Stimulated activated CD8-positive, alpha-beta memory T cell treated with anti-CD3 and anti-CD28 coated beads, Interleukin-4, amount 100 ng/mL, for 4 hours (primary cell): ENCODE measurements at places on chromosomes 3 and 15.

- no peak for DNase-seq
These were observed 135.1 kb downstream of the SLCO3A1 start for GRCh38 chr15:91988655-91989054.

- DNase-seq, result no peak
These were observed 16.4 kb downstream of the ETV5 start for GRCh38 chr3:186092360-186093070.

DNA sequence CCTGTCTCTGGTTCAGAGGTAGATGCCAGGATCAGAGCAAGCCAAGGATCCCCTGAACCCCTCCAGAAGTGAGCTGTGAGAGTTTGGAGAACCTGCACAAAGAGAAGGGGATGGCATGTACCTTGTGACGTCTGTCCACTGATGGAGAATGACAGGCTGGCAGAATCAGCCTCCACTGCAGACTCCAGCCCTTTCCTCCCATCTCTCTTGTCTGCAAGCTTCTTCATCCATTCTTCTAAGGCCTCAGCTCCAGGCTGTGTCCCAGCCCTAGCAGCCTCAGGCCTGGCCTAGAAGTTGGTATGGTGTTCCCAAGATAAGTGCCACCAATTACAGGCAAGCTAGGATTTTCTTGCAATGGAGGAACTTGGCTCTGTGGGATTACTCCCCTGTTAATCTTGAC is 8.6 kb downstream of the GALNT15 start:
- no peak for DNase-seq

GRCh38 chr15:68114840-68115239 is 60.7 kb downstream of the PIAS1 start:
- DNase-seq, result no peak

DNA sequence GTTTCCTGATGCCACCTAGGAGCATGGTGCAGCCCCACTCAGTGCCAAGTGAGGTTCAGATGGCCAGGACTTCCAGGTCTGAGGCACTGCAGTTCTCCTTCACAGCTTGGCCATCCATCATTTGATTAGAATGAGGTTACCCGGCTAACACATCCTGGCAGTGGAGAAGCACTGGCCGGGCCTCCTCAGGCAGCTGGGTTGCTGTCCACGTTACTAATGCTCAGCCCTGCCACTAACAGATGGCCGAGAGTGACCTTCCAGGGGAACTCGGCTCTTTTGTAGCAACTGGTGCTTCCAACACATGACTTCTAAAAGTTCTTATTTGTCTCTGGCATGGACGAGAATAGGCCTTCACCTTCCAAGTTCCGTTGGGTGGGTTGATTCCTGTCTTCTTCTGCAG is 204.6 kb upstream of the CFAP20DC start:
- DNase-seq, result no peak

- DNase-seq, result no peak
These were observed 11.3 kb upstream of the C3orf52 start for GRCh38 chr3:112074616-112075497.

GRCh38 chr3:146975476-146975875 is 370.3 kb upstream of the PLSCR5 start:
- DNase-seq, result no peak

DNA sequence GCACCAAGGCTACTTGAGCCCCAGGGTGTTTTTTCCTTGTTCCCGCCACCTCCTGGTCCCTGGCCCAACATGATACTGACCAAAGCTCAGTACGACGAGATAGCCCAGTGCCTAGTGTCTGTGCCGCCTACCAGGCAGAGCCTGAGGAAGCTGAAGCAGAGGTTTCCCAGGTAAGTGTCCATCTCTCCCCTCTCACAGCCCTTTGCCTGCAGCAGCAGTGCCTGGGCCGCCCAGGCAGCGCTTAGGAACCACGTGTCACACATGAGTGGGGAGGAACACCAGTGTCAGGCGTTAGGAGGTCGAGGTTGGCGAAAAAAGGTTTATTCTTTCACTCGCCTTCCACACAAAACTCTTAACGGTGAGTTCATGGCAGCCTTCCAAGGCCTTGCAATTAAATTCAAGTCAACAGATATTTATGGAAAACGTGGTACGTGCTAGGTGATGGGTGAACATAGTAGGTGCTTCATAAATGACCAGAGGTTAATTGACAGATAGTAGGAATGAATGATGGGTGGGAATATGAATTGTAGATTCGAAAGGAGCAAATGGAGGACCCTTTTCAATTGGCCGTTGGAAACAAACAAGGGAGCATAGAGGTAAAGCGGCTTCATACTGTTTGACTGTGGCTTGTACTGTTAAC is 486 bp downstream of the CDIN1 start:
- DNase-seq, result no peak

- DNase-seq, result no peak
These were observed 83.7 kb upstream of the ARHGEF3 start for GRCh38 chr3:56885453-56885852.

DNA sequence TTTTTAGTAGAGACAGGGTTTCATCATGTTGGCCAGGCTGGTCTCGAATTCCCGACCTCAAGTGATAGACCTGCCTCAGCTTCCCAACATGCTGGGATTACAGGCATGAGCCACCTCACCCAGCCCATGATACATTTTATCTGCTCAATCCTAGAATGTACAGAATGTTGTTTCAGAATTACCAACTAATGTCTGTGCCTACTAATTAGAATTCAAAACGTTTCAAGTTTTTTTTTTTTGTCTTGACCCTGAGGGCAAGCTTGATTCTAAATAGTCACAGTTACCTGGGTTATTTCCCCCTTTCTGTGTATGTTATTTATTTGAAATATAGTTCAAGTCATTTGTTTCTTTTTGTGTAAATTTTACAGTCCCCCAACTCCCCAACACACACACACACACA is 5.3 kb upstream of the KIF23 start:
- no peak for DNase-seq

- DNase-seq, result no peak
These were observed 7.1 kb downstream of the GUCA1C start for GRCh38 chr3:108946292-108947285.

GRCh38 chr15:66591322-66591862 is 25.6 kb upstream of the LCTL start:
- DNase-seq, result no peak

DNA sequence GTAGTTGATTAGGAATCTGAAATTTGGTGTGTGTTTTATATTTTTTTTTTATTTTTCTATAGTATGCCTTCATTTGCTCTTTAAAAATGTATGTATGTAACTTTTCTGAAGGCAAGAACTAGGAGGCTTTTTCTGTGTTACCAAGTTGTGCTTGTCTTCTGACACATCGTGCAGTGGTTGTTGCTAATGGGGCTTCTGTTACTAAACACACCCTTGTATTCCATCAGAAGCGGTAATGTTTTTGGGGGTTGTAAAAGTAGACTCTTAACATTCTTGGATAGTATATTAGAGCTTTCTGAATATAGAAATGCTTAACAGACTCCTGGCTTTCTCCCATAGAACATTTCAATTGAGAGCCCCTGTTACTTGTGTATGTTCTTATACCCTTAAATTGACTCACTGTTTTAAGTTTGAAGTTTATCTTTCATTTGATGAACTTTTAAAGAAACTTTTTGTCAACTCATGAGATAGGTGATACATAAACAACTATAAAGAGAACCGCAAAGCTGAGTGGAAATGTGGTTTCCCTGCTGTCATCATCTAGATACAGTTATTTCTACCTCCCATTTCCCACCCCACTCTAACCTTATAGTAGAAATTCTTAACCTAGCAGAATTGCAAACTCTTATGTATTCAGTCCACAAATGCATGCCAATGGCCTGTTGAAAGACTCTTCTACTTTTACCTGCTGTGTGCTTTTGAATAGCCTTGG is 2.5 kb downstream of the TIPARP start:
- no peak for DNase-seq

GRCh38 chr3:194450341-194450740 is 36.5 kb downstream of the ATP13A3 start:
- DNase-seq, result no peak

DNA sequence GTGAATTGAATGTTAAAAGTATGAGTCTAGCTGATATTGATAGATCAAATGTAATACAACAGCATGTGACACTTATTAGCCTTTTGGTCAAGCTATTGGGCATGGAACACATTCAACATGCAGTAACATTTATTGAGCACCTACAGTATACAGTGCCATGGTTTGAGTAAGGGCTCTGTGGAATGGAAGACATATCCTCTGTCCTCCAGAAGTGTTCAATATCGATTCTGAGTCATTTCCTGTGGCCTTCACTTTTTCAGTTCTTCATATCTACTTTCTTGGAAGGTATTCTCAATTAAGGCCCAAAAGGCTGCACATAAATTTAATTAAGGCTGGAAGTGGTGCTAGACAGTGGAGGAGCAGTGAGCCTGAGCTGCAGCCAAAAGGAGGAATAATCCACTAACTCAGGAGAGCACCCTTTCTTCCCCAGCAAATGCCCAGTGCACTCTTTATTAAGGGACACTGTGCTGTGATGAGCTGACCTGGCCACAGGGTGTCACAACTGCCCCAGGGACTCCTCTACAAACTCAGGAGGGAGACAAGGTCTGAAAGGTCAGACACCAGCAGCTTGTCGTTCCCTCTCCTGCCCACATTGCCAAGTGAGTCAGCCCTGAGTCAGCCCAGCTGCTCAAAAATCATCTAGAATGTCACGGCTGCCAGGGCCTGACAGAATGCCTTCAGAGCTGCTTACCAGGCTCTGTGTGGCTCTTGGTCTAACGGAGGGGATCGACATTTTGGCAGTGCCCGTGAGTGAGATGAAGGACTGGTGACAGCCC is 544.8 kb downstream of the AGBL1 start:
- DNase-seq, result peak; percentile 55
